Activated T-cell treated with anti-CD3 and anti-CD28 coated beads, Interleukin-2, amount 50 U/mL, for 72 hours (primary cell): ENCODE measurements at places on chromosomes 4 and X. TPM values are rescaled to one million over a fixed set of nuclear protein-coding genes. Genes with fewer than 3 reads are reported as not detected.

The HGFAC gene
- total RNA-seq = 0.51 TPM

The PAGE2B gene
- total RNA-seq = 0.74 TPM

The ALAS2 gene
- not detected for total RNA-seq

The UGT2B10 gene
- not detected for total RNA-seq

The TEC gene
- 4.6 TPM for total RNA-seq

The S100G gene
- total RNA-seq = not detected

The TCEAL6 gene
- 0.25 TPM for total RNA-seq

The PAGE1 gene
- total RNA-seq = not detected

The TENM3 gene
- 0.12 TPM for total RNA-seq

The GRPEL1 gene
- 47.6 TPM for total RNA-seq

The PPP1R3F gene
- 16.1 TPM for total RNA-seq

The SSX3 gene
- not detected for total RNA-seq

The MAN2B2 gene
- total RNA-seq = 11.9 TPM

The DCLK2 gene
- total RNA-seq = 0.12 TPM

The CLNK gene
- total RNA-seq = 0.05 TPM

DNA sequence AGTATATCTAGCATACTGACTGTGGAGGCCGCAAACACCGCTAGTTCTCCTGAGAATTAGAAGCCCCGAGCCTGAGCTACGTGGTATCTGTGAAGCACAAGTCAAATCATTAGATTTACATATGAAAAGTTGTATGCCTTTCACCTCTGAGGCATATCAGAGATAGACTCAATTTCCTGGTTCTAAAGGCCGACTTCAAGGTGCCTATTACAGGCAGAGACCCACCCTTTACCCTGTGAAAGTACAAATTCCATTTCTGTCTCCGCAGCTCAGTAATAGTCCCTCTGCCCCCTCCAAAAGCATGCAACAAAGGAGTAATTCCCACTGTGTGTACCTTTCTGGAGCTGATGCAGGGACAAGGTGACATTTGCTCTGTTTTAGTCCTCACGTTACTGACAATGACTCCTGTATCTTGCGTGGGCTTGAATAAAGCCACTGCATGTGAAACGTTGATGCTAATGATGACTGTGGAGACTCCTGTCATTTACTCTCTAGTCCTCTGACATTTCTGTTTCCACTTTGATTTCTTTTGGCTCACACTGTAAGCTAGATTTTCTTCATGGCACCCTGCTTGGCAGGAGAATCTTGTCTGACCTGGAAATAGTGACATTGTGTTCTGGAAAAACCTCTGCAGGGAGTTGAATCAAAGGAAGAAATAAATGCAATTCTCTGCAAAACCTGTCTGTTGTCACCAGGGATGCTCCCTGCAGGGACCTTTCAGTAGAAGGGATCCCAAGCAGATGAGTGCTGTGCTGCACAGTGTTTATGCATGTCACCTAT is 273.2 kb upstream of the EMCN start:
- DNase-seq = no peak

DNA sequence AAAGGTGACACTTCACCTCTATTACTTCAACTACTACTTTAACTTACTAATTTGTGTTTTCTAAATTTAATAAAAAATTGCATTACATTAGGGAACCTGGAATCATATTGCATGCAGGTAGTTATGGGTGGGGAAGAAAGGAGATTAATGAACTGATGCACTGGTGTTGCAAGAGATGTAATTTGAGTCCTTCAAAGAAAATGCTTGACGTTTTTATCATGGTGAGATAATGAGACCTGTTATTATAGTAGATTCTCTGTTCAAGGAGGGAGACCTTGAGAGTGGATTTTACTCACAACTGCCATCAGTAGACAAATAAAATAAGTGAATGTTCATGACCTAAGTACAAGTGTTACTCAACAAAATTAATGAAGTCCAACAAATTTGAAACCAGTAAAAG is 26.4 kb upstream of the MED14 start:
- DNase-seq = no peak

- no peak for DNase-seq
These were observed 107.4 kb upstream of the MSX1 start for GRCh38 chr4:4752025-4752424.

DNA sequence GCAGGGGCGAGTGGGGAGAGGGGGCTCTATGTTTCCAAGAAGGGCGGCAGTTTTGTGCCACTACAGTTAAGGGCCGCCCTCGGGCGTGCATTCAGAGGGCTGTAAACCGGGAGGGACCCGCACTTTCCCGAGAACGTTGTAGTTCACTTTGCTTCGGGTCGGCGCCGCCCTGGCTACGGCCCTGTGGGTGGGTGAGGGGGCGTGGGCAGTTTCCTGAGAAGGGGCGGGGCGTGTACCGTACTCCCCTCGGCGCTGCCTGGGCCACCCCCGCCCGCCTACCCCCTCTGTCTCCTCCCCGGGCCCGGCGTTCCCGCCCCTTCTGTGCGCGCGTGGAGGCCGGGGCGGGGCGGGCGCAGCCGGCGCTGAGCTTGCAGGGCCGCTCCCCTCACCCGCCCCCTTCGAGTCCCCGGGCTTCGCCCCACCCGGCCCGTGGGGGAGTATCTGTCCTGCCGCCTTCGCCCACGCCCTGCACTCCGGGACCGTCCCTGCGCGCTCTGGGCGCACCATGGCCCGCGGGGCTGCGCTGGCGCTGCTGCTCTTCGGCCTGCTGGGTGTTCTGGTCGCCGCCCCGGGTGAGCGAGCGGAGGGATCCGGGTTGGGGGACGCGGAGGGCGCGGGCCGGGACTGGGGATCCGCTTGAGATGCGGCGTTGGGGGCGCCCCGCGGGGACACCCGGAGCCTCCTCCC is at the start of gene CD99:
TSS of gene CD99 (plus strand) at position 440 of the 687 bp plus-strand sequence. CDS start at position 506, 66 bp downstream.
- peak; percentile 90 for DNase-seq

DNA sequence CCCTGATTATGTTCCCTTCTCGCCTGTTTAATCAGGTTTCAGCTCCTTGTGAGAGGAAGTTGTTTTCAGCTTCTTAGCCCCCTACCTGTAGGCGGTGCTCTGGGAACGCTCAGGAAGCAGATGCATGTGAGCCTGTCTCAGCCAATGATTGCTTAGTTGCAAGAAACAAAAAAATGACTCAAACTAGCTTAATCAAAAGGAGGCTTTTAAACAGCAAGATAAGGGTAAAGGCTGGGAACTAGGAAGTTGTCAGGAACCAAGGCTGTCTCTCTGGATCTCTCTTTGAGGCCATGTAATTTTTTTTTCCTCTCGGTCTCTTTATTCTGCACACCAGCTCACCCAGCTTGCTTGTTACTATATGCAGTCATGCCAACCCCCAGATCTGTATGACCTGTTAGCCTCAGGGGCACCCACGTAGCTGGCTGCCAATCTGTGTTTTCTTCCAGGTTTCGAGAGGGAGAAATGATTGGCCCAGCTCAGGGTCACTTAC is 109.1 kb downstream of the PTTG2 start:
- no peak for DNase-seq

- no peak for DNase-seq
These were observed 23.1 kb upstream of the PROM1 start for GRCh38 chr4:16106956-16107355.

DNA sequence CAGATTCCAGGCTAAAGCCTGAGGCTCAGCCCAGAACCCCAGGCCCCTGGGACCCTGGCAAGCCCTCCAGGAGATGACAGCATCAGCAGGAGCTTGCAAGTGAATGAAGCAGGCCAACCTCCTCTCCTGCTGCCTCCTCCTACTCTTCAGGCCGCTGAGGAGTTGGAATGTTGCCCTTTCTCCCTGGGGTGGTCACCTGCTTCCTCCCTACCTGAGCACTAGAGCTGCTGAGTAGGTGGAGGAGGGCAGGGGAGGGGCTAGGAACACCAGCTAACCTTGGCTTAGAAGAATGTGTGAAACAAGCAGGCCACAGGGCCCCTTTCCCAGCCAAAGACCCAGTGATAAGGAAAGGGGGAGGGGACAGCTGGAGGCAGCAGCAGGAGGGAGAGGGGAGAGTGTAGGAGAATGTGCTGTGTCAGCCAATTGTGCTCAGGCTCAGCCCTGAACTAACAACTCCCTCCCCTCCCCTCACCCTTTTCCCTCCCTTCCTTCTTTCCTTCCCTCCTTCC is 58.0 kb downstream of the PJA1 start:
- no peak for DNase-seq

DNA sequence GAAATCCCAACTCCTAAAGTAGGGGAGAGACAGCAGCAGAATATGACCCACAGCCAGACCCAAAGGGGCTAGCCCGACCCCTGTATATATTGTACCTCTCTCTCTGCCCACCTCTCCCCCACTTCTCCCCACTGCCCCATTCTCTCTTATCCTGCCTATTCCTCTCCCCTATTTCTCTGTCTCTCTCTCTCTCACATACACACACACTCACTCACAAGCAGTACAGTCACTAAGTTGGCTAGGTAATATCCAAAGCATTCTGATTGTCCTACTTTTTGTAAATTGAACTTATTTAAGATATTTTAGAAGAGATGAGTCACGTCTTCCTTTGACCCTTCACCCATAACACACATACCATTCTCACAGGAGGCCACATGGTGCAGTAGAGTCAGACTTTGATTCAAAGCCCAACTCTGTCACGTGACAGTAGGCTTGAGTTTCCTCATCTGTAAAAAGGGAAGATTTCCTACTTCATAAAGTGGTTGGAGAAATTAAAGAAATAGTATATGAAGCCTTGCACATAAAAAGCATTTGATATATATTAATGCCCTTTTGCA is 29.5 kb downstream of the SRPX2 start:
- DNase-seq = no peak

DNA sequence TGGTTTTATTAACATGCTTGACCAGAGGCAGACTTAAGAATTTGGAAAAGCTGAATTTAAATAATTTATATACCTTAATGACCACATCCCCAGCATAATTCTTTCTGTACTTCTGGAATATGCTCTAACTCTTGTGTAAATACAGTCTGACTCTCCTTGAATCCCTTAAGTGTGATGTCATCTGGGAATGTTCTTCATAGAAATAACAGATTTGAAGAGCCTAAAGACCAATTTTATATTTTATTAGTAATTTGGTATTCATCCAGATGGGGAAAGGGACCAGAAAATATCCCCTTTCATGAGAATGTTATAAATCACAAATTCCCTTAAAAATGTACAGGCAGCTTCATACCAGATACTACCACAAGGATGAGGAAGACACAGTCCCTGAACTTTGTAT is 58.3 kb downstream of the KCNIP4 start:
- no peak for DNase-seq

- no peak for DNase-seq
These were observed 34.8 kb downstream of the DOCK11 start for GRCh38 chrX:118530219-118530911.

GRCh38 chr4:158410272-158410671 is 111.4 kb upstream of the RXFP1 start:
- DNase-seq = no peak

- no peak for DNase-seq
These were observed 72.0 kb upstream of the GPM6A start for GRCh38 chr4:175884048-175884447.

- no peak for DNase-seq
These were observed 2.3 kb downstream of the VEGFC start for GRCh38 chr4:176790398-176790797.

DNA sequence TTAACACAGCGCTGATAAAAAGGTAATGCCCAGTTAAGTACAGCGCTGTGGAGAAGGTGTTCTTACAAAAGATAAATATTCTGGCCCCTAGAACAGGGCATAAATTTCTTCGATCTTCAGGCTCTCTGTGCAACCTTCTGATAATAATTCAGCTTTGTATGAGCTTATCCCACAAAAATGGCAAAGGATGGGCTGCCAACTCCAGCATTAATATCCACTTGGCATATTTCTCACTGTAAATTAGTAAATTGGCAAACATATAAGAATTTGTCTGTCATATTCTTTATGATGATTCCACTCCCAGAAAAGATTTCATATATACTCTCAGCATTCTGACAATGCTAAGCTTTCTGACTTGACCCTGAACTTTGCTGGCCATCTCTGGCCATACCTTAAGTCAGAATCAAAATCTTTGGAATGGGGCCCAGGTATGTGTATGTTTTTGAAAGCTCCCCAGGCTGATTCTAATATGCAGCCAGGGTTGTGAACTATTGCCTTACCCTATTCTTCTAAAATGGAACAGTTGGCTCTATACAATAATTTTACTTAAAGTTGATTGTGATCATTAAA is 134.8 kb downstream of the FRYL start:
- DNase-seq = no peak

- DNase-seq = no peak
These were observed 132.2 kb upstream of the AGA start for GRCh38 chr4:177574446-177574845.

- peak; percentile 70 for DNase-seq
These were observed 14.5 kb upstream of the PRRG3 start for GRCh38 chrX:151680805-151681204.

- no peak for DNase-seq
These were observed 220.2 kb upstream of the UGT8 start for GRCh38 chr4:114378305-114378903.

GRCh38 chr4:72991873-72992272 is 77.6 kb downstream of the COX18 start:
- DNase-seq = no peak

DNA sequence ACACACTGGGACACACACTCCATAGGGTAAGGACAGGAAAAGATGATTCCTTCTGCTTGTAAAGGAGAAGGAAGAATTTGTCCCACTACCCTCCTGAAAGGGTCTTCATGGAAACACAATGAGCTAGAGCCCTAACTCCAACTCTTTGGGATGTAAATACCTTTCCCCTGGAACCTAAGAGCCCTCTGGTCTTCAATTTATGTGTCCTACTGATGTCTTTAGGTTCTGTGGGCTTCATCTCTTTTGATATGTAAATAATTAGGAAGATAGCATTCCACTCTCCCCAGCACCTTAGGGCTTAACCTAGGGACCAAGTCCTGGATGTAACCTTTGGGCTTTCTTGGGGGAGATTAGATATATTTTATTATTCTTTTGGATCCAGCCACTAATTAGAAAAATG is 38.3 kb downstream of the PF4 start:
- DNase-seq = no peak

DNA sequence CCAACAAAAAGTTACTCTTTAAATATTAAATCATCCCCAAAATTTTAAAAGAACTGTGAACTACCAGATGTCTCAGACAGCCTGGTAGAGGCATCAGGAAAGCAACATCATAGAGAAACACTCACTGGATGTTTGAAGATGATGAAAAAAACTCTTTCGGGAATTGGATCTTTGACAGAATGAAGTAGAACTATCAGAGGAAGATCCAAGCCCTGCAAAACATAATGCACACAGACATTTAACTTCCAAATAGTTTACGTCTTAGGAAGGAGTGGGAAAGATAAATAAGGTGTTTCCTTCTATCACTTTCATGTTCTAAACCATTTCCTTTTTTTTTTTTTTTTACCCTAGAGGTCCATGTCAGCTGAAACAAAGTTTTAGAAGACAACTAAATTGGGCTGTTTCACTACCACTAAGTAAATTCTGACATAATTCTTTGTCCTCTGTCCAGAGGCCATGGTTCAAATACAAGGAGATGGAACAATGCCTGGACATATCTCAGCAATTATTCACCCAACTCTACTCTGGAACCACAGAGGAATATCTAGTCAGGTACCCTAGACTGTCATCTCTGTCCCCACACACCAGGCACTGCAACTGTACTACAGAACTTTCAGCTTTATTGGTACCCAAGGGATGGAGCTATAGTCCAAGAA is 217.7 kb upstream of the INTU start:
- no peak for DNase-seq
